RWPE2 (cell line): ENCODE measurements at places on chromosomes 4 and X.

DNA sequence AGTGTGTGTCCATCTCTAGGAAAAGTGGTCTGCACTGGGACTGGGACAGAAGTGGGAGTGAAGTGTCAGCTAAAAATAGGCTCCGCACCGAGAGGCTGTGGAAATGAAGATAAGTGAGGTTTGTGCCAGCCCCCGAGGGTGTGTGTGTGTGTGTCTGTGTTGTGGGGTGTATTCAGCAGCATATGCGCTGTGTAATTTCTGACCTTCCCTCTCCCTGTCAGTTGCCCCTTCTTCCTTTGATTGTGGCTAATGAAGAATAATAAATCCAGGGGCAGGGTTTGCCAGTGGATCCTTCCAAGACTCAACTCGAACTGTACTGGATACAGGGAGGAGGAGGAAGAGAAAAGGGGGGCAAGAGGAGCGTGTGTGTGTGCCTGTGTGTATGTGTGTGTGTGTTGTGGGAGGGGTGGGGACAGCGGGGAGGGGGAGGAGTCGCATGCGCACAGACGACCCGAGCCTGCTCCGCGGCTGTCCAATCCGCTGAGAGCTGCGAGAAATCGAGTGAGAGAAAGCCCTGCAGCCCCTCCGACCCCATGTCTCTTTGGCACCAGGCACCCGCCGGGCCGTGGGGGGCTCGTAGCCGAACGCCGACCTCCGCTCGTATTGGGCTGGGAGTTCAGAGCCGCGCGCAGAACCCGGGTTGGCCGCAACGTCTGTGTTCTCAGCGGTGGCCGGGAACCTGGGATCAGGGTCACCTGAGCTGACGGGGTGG lies 916 bp upstream of the POU4F2 start:
- DNase-seq = no peak

GRCh38 chr4:184792950-184793555 lies 32.7 kb downstream of the ACSL1 start:
- peak; percentile 76 for DNase-seq

- no peak for DNase-seq
These were observed 39.2 kb upstream of the PLS3 start for GRCh38 chrX:115521741-115522140.

DNA sequence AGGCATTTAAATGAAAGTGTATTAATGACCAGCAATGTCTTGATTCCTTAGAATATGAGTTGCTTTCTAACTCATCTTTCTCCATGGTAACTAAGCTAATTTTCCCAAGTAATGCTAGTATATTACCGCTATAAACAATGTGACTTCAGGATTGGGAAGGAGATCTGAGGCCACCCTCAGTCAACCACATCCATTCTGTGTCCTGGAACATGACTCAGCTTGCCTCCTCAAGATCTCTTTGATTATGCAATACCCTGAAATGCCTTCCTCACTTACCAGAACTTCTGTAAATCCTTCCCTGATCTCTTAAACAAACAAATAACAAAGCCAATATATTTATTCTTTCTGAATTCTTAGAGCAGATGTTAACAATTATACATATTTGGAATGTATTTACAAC lies 1495.5 kb downstream of the PCDH18 start:
- DNase-seq = no peak

- no peak for DNase-seq
These were observed 46.8 kb upstream of the NDST3 start for GRCh38 chr4:117987464-117987863.

DNA sequence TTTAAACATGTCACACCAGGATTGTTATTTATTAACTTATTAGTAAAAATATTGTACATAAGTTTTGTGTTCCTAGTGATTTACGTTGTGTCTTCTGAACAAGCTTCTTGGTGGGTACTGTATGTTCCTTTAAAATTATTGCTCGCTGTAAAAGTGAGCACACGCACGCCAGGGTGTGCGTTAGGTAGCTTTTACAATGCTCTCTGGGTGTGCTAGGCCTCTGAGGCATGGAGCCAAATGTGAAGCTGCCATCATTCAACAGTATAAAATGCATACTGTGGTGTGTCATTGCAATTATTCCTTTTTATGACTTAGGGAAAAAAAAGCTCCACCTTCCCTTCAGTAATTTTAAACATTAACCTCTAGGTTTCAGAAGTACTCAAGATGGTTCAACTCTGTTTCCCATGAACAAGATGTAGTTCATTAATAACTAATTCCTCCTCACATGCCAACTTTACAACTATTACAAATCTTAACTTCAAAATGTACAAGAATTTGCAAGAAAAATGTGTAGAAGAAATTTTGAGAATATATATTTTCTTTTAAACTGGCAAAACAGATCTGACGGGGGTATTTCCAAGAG lies 42.4 kb downstream of the ATOH1 start:
- no peak for DNase-seq

GRCh38 chr4:7590189-7590588 lies 155.5 kb upstream of the PSAPL1 start:
- DNase-seq = no peak

- DNase-seq = no peak
These were observed 895.1 kb downstream of the PCDH18 start for GRCh38 chr4:136637071-136637777.

DNA sequence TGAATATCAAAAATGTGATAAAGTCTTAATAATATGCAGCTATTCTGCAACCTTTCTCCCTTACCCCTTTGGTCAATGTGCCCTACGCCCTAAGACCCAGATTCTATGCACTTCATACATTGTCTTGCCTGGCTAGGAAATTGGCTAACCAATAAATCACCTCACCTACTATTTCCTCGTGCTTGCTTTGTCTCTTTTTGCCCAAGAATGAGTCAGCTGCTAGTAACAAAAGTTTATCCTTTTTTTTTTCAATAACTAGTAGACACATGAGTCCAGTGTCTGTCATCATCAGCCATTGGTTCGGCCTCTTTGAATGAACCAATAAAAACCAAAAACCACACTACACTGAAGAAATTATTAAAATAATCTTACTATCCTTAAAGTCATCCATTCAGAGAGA lies 387.1 kb downstream of the PPP3CA start:
- no peak for DNase-seq

- peak; percentile 44 for DNase-seq
These were observed 64.9 kb upstream of the ADRA2C start for GRCh38 chr4:3701271-3701734.

GRCh38 chr4:102403116-102403515 lies 57.8 kb upstream of the SLC39A8 start:
- no peak for DNase-seq

DNA sequence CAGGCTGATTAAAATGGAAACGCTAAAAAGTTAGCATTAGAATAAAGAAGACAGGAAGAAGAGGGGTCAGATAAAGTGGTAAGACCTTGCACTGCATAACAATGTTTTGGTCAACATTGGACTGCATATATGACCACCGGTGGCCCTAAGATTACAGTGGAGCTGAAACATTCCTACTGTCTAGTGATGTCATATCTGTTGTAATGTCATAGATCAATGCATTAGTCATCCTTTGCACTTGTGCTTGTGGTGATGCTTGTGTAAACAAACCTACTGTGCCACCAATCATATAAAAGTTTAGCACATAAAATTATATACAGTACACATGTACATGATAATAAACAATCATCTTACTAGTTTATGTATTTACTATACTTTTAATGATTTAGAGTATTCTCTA lies 73.0 kb downstream of the TMEM165 start:
- DNase-seq = no peak
